Endothelial cell of umbilical vein (primary cell): ENCODE measurements at places on chromosomes 13 and 19.

GRCh38 chr13:49210669-49211068 is 9.5 kb upstream of the MLNR start:
- no peak overlapping the region for H3K27ac ChIP-seq
- no peak overlapping the region for H3K4me3 ChIP-seq
- peaks cover 6% of the 10 kb centered on the region for H3K36me3 ChIP-seq
- H3K27me3 ChIP-seq: no peaks in the 10 kb centered on the region

- DNase-seq: no peak
- no peaks in the 10 kb centered on the region for H3K4me1 ChIP-seq
- no peak overlapping the region for H3K27ac ChIP-seq
- H3K4me3 ChIP-seq: no peak overlapping the region
- no peaks in the 10 kb centered on the region for H3K27me3 ChIP-seq
- H3K36me3 ChIP-seq: peaks cover 8% of the 10 kb centered on the region
Measured at GRCh38 chr13:77093735-77094134, 66.8 kb upstream of the FBXL3 start.

- H3K4me1 ChIP-seq: no peaks in the 10 kb centered on the region
- H3K4me3 ChIP-seq: no peak overlapping the region
- H3K27ac ChIP-seq: no peak overlapping the region
Measured at GRCh38 chr13:100944791-100945345, 270.3 kb upstream of the TMTC4 start.

DNA sequence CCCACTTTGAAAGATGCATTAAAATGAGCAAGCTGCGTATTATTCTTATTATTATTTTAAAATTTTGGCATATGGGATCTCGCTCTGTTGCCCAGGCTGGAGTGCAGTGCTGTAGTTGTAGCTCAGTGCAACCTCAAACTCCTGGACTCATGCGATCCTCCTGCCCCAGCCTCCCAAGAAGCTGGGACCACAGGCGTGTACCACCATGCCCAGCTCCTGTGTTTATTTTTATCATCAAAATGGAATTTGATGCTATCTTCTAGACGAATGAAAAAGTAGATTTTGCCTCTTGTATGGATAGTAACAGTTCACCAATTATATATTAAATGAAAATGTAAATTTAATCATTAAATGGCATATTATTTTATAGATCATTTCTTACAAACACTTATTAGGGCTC is 43.6 kb downstream of the COL4A1 start:
- no peak for DNase-seq

DNA sequence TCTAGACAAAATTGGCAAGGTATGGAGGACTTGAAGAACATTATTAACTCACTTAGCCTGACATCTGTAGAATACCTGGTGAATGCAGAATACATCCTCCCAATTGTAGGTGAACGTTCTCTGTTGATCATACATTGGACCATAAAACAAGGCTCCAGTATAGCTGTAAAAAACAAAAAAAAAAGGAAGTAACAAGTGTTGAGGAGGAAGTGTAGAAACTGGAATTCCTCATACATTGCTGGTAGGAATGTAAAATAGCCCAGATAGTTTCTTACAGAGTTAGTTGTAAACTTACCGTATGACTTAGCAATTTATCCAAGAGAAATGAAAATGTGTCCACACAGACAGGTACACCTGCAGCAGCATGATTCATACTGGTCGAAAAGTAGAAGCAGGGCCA is 44.8 kb downstream of the TSSK6 start:
- no peaks in the 10 kb centered on the region for H3K27me3 ChIP-seq
- no peak for DNase-seq
- no peaks in the 10 kb centered on the region for H3K4me1 ChIP-seq

DNA sequence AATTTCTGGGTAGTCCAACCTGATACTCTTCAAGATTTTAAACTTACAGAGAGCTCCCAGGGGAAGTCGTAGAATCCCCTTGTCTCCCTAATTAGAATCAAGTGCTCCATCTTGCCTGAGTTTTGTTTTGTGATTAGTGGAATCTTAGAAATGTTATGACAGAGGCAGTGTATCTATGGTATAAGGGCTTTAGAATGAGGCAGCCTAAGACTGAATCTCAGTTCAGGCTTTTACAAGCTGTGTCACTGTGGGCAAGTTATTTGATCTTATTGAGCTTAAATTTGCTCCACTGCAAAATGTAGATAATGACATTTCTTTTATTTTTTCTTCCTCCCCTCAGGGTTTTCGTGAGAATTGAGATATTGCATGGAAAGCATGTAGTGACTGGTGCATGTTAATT is 215.5 kb downstream of the POSTN start:
- H3K4me3 ChIP-seq: no peak overlapping the region
- H3K36me3 ChIP-seq: no peaks in the 10 kb centered on the region
- no peaks in the 10 kb centered on the region for H3K4me1 ChIP-seq
- no peak overlapping the region for H3K27ac ChIP-seq
- peaks cover 2% of the 10 kb centered on the region for H3K27me3 ChIP-seq
- no peak for DNase-seq

DNA sequence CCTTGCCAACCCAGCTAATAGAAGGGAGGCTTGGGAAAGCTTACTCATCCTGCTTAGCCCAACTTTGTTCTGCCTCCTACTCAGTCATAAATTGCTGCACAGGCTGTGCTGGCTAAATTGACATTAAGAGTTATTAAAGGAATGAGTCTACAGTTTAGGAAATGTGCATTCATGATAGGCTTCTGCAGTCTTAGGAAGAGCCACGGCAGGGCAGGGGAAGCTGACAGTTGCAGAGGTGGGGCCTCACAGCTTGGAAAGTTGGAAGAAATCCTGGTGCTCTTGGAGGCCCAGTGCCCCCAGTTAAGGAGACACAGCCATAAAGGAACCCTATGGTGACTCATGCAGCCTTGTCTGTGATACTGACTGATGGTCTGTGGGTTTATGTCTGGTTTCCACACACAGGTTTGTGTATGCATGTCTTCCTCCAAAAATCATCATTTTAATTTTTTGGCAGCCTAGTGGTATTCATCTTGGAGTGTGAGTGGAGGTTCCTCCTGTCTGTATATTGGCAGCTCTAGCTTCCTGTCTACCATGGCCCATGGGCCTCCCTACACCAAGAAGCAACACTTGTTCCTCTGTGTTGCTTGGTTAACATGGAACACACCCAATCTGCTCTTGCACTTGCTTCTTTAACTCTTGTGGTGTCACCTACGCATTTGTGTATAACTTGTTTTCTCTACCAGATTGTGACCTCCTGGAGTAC is 135.0 kb upstream of the KL start:
- no peak overlapping the region for H3K27ac ChIP-seq
- no peaks in the 10 kb centered on the region for H3K4me1 ChIP-seq
- no peak for DNase-seq
- no peaks in the 10 kb centered on the region for H3K36me3 ChIP-seq

DNA sequence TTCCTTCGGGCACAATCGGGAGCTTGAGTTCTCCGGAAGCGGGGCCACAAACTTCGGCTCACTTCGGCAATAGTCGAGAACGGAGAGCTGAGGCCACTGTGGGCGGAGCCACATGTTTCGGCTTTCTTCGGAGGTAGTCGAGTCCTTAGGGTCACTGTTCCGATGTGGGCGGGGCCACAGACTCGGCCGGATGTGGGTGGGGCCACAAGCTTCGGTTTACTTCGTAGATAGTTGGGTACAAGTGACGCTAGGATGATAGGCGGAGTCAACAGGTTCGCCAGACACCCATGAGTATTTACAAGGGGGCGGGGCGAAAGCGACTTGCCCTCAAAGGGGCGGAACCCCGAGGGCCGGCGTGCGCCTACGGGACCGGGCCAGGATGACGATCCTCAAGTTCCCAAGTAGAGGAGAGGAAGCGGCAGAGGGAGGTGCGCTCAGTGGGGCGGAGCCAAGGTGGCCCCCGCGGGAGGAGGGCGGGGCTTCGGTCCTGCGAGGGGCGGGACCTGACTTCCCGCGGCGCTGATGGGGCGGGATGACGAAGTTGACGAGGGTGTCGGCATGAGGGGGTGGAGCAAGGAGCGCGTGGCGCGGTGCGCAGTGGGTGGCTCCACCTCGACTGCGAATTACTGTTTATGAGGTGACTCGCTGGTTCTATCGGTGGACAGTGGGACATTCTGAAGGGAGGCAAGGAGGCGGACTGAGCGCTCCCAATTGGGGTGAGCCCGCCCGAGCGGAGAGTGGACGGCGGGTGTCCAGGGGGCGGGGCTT is 539 bp upstream of the MBOAT7 start:
- no peaks in the 10 kb centered on the region for H3K27me3 ChIP-seq
- peaks cover 16% of the 10 kb centered on the region for H3K4me1 ChIP-seq
- peaks cover 10% of the 10 kb centered on the region for H3K36me3 ChIP-seq
- DNase-seq: peak; percentile 100
- peak overlapping the region; percentile 86 for H3K27ac ChIP-seq

GRCh38 chr13:106110241-106110855 is 425.1 kb downstream of the EFNB2 start:
- H3K4me3 ChIP-seq: no peak overlapping the region
- DNase-seq: no peak
- no peaks in the 10 kb centered on the region for H3K36me3 ChIP-seq
- H3K27me3 ChIP-seq: no peaks in the 10 kb centered on the region

- no peak overlapping the region for H3K27ac ChIP-seq
- H3K4me1 ChIP-seq: no peaks in the 10 kb centered on the region
- H3K4me3 ChIP-seq: no peak overlapping the region
- no peaks in the 10 kb centered on the region for H3K36me3 ChIP-seq
Measured at GRCh38 chr13:72255908-72256307, 388.9 kb upstream of the DACH1 start.

DNA sequence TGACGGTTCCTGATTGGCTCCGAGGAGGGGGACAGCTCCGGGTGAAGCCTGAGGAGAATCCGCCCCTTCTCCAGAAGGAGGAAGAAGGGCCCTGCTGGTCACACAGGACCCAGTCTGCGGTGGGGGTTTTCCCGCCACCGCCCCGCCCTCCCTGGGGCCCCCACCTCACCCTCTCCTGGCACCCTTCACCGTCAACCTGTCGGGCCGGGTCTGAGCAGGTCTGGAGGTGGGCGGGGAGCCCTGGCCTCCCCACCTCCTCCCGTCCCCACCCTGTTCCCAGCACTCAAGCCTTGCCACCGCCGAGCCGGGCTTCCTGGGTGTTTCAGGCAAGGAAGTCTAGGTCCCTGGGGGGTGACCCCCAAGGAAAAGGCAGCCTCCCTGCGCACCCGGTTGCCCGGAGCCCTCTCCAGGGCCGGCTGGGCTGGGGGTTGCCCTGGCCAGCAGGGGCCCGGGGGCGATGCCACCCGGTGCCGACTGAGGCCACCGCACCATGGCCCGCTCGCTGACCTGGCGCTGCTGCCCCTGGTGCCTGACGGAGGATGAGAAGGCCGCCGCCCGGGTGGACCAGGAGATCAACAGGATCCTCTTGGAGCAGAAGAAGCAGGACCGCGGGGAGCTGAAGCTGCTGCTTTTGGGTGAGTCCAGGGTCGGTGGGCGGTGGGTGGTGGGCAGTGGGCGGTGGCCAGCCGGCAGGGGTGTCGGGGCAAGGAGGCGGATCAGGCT is at the start of gene GNA15:
GNA15 (plus strand) TSS at position 73 of the 723 bp plus-strand sequence; CDS start at position 491, 418 bp downstream.
- H3K27ac ChIP-seq: no peak within 1 kb of the TSS
- H3K27me3 ChIP-seq: no peaks in the 10 kb centered on the region
- H3K4me3 ChIP-seq: no peak within 1 kb of the TSS
- DNase-seq: no peak
- peaks cover 9% of the 10 kb centered on the region for H3K4me1 ChIP-seq
- no peaks in the 10 kb centered on the region for H3K36me3 ChIP-seq

GRCh38 chr13:109630271-109630670 is 156.1 kb downstream of the IRS2 start:
- H3K27ac ChIP-seq: no peak overlapping the region
- no peak for DNase-seq
- H3K27me3 ChIP-seq: no peaks in the 10 kb centered on the region
- no peaks in the 10 kb centered on the region for H3K36me3 ChIP-seq

DNA sequence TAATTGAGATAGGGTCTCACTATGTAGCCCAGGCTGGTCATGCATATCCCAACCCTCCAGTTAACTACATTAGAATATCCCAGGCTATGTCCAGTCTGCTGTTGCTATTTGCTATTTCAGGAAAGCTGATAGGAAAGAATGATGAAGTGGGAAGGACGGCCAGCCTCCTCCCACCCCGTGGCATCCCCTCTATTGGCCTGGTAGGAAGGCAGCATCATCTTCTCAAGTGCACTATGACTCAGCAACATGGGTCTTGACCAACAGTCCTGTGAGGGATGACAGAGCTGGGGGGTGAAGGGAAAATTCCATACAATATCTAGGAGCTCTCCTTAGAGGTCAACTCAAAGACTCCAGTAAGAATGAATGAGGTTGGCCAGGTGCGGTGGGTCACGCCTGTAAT is 48.0 kb upstream of the ABCC4 start:
- no peaks in the 10 kb centered on the region for H3K36me3 ChIP-seq
- H3K4me1 ChIP-seq: peaks cover under 1% of the 10 kb centered on the region
- H3K4me3 ChIP-seq: no peak overlapping the region
- no peaks in the 10 kb centered on the region for H3K27me3 ChIP-seq
- no peak for DNase-seq
- H3K27ac ChIP-seq: no peak overlapping the region
